ENCODE measurements at places on chromosomes 16 and 17.

- no peak for DNase-seq
Measured at GRCh38 chr16:79061181-79061580, 539.4 kb downstream of the MAF start.

DNA sequence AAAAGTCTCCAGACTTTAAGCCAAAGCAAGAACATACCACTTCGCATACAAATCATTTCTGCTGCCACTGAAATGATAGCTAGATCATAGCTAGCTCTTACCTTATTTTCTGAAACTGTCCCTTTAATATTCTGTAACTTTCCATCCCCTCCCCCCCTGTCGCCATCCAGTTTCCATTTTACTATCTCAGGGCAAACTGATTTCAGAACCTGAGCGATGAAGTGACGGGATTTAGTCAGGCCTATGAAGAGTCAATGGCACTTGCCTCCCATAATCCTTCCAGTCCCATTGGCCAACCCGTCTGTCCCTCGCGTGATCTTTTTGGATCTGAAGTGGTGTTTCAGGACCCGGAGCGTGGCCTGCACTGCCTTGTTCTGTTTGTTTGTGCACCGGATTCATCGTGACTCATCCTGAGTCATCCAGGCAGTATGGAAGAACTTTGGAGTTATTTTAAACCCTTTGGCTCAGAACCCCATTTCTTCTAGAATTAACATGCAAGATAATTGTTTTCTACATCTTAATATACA is 199.8 kb upstream of the CHMP6 start:
- DNase-seq, result no peak

- no peak for DNase-seq
Measured at GRCh38 chr16:10368969-10369551, 16.8 kb upstream of the ATF7IP2 start.

- no peak for DNase-seq
Measured at GRCh38 chr16:2898831-2899563, 12.7 kb upstream of the FLYWCH1 start.

DNA sequence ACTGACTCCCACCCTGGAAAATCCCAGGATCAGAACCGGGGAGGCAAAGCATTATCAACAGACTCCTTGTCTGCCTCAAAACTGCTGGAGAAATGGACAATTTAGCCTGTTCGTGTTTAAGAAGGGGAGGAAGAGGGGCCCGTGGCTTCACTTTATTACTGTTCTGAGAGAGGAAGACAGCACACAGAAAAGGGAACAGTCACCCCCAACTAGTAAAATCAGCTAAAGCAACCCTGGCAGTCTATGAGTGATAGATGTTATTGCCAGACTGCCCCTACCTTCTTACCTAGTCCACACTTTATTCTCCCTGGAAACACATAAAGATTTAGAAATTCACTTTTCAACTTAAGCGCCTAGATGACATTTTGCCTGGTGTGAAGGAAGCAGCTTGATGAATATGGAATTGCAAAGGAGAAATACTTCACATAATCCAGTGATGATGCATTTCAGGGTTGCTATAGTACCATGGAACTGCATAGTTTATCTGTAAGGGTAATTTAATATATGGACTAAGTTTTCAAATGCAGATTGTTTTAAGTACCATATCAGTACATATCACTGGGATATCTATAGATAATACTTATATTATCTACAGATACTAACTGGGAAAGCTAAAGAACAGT is 36.9 kb upstream of the TRAP1 start:
- DNase-seq, result no peak

Measured in NCI-H1436 (cell line).